ENCODE measurements at places on chromosomes 4 and X.

GRCh38 chrX:63963095-63963784 is 178.2 kb upstream of the ARHGEF9 start:
- no peak for DNase-seq

GRCh38 chr4:142532054-142532453 is 314.0 kb downstream of the INPP4B start:
- DNase-seq, result no peak

GRCh38 chr4:124934916-124935315 is 222.4 kb upstream of the ANKRD50 start:
- no peak for DNase-seq

- no peak for DNase-seq
Observed at GRCh38 chrX:70354716-70355115, 64.8 kb downstream of the KIF4A start.

DNA sequence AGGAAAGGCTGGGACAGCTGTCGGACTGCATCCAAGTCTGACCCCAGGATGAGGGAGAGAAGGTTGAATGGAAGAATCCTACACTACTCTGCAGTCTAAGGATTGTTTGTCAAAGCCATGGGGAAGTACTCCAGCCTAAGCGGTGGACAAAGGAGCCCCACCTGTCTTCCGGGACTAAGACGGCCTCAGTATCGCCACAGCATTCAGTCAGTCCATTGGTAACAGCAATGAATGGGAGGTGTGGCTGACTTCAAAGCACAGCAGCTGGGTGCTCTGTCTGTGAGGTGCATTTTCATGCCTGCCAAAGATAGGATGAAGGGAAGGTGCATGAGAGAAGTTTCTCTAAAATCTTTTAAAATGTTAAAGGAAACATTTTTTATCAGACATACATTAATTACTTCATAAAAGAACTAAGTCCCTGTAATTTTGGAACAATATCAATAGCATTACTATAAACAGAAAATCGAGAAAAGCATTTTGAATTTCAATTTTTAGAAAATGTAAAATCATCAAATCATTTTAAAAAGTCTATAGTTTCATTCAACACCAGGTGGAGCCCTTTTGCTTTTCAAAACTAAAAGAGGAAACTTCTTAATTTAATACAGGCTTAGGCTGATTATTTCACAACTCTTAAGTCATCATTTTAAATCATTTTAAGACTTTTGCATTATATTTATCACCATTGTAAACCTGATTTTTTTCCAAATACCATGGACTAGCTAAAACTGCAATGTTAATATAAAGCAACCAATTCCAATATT is 27.6 kb upstream of the INTU start:
- peak; percentile 69 for DNase-seq

GRCh38 chr4:54695788-54696187 is 38.0 kb downstream of the KIT start:
- no peak for DNase-seq

GRCh38 chr4:7964459-7964858 is 24.8 kb upstream of the AFAP1 start:
- DNase-seq, result no peak

GRCh38 chrX:110331444-110332030 is 13.7 kb upstream of the AMMECR1 start:
- no peak for DNase-seq

DNA sequence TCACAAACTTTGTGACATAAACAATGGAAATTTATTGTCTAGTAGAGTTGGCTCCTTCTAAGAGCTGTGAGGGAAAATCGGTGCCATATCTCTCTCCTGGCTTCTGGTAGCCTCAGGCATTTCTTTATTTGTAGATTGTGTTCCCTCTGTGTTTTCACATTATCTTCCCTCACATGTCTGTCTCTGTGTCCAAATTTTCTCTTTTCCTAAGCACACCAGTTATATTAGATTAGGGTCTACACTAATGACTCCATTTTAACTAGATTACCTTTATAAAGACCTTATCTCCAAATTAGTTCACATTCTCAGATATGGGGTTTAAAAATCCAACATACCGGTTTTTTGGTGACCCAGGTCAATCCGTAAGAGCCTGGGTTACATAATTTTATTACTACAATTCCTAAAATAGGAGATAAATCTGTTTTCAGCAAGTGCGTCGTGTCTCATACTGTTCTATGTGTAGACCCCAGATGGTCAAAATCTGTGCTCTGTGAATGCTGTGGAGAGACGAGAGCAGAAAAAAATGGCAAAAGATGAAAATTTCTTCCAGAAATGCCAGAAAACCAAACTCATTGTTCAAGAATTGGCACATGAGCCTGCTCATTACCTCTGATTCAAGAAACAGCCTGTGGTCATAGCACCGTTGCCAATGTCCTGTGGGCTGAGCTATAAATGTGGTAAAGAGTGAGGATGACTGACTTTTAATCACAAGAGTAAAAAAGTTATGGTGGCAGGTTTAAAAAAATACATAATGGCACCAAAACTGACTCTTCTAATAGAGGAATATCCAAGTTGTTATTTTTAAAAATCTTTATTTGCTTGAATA is 574.7 kb downstream of the PCDH7 start:
- no peak for DNase-seq

GRCh38 chr4:123922847-123923246 is 526.3 kb downstream of the SPRY1 start:
- no peak for DNase-seq

GRCh38 chrX:103279624-103280023 is 3.1 kb upstream of the TCEAL5 start:
- DNase-seq, result no peak

DNA sequence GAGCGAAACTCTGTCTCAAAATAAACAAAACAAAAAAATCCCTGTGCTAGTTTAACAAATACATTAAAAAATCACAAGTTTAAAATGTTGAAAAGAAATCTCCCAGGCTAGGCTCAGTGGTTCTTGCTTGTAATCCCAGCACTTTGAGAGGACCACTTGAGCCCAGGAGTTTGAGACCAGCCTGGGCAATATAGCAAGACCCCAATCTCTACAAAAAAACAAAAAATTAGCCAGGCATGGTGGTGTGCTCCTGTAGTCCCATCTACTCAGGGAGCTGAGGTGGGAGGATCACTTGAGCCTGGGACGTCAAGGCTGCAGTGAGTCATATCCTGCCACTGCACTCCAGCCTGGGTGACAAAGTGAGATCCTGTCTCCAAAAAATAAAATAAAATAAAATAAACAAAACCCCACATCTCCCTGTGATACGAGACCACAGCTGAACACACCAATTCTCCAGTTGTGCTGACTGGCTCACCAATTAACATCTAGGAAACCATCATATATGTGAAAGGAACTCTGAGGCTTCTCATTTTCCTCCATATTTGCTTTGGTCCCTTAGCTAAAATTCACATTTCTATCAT is 7.3 kb downstream of the RPS4X start:
- DNase-seq, result no peak

GRCh38 chrX:40097504-40098263 is at the start of gene BCOR:
Gene BCOR (minus strand): TSS chrX:40097958. CDS start chrX:40077929, 20,029 bp downstream.
- DNase-seq, result peak; percentile 60

DNA sequence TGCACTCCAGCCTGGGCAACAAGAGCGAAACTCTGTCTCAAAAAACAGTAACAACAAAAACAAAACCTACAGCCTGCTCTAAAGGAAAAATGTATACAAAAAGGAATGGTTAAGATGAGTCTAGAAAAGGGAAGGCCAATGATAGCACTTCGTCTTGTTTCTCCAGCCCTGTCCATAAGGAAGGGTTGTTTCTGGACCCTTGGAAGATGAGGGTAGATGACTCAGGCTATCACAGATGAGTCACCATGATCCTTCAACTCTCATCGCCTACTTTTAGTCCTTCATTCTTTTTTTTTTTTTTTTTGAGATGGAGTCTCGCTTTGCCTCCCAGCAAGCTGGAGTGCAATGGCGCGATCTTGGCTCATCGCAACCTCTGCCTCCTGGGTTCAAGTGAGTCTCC is 8.8 kb downstream of the PLA2G12A start:
- no peak for DNase-seq

- DNase-seq, result no peak
Observed at GRCh38 chrX:99857455-99857854, 552.6 kb downstream of the PCDH19 start.

DNA sequence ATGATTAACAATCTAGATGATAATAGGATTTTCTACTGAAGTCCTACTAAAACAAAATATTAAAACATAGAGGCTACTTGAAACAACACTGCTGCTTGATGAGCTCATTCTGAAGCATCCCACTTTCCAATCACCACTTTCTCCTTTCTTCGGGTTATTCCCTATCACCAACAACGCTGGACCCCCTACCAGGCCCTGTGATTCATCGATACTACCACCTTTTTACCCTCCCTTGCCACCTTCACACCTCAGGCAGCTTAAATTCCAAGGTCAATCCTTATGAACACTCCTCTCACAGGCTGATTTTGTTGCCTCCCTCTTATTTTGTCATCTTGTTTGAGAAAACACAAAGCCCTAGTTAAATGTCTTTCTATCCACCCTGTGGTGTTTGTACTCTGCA is 102.6 kb downstream of the IQCM start:
- DNase-seq, result no peak

- DNase-seq, result no peak
Observed at GRCh38 chr4:182556580-182556979, 313.4 kb downstream of the TENM3 start.

DNA sequence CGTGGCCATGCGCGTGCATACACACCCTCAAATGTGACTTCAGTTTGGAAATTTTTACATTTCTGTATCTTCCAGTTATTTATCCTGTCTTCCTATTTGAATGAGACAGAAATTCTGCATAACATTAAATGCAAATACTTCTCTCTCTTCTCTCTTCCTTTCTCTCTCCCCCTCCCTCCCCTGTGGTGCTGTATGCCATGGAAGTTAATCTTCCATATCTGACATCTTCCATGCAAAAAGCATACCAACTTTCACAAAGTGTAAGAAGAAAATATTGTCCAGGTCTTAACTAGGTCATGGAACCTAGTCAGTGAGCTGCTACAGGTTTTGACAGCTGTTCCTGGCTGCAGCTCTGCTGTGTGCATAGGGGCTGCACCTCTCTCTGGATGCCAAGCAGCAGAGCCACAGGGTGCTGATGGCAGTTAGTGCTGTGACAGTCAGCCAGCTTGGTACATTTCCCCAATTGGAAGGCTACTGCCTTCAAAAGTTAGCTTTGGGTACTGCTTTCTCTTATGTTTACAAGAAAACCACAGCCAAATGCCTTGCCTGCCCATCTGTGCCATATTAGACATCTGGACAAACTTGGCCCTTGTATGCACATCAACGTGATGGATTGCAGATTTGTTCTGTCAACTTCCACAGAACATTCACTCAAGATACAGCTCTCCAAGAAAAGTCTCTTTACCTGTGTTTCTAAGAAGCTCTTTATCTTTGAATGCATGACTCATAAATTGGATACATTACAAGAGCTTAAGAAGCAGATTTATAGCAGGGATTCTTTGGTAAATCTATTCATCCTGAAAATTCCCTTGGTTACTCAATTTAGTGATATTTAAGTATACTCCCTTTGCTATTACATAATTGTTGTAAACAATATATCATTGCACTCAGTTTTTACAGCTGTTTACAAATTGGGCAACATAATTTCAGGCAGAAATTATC is 623.8 kb downstream of the EPHA5 start:
- DNase-seq, result no peak

GRCh38 chr4:165877286-165877685 is 4.2 kb downstream of the TLL1 start:
- DNase-seq, result no peak

DNA sequence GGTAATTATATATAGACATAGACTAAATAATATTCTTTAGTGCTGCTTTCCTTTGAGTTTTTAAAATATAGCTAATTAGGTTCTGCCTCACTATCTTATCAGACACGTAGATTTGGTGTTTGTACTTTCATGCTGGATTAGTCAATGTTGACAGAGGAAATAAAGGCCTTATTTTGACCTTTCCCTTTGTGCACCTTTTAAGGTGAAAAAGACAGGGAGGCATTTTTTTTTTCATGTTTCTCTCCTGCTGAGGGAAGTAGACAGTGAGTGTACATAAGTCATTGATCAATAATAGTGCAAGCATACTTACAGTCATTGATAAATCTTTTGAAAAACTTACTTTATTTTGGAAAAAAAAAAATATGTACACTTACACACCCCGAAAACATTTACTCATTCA is 467.8 kb downstream of the GRXCR1 start:
- DNase-seq, result no peak

GRCh38 chrX:29090811-29091210 is 503.6 kb downstream of the IL1RAPL1 start:
- no peak for DNase-seq

DNA sequence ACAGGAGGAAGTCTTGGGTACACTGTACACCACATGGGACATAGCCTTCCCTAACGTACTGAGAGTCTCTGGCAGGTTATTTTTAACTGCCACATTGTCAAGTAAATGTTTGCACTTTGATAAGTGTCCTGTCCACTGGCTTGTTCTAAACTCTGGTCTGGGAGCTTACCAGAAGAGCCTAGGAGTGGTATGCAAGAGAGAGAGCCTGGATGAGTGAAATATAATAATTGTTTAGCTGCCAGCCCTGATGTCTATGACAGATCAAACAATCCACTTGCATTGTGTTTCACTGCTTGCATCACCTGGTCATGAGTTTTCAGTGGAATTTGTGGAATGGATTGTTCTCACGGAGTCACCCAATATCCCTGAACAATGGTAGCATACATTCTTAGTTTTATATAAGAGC is 91.6 kb downstream of the SHROOM3 start:
- no peak for DNase-seq

- DNase-seq, result no peak
Observed at GRCh38 chrX:118948270-118948669, 26.1 kb upstream of the LONRF3 start.

All from WTC11 (cell line).